RPMI7951 (cell line): ENCODE measurements at places on chromosomes 3 and 15. TPM values are rescaled to one million over a fixed set of nuclear protein-coding genes. Genes with fewer than 3 reads are reported as not detected.

Gene CFAP161
- 0.36 and 0.59 TPM in 2 replicates for total RNA-seq

Gene MYH15
- 0.20 and 0.24 TPM in 2 replicates for total RNA-seq

Gene LYZL4
- 1.5 and 1.6 TPM in 2 replicates for total RNA-seq

Gene PLA2G4E
- not detected in 2 replicates for total RNA-seq

Gene WDR76
- 52.4 and 58.3 TPM in 2 replicates for total RNA-seq

Gene PYGO1
- total RNA-seq, result 9.7 and 11.3 TPM in 2 replicates
